ENCODE measurements at places on chromosomes 2 and 18.
A peak's percentile ranks its signal among the peaks of the same experiment; 100 is the strongest.

GRCh38 chr2:75527676-75528075 lies 33.1 kb downstream of the EVA1A start:
- DNase-seq, result no peak

DNA sequence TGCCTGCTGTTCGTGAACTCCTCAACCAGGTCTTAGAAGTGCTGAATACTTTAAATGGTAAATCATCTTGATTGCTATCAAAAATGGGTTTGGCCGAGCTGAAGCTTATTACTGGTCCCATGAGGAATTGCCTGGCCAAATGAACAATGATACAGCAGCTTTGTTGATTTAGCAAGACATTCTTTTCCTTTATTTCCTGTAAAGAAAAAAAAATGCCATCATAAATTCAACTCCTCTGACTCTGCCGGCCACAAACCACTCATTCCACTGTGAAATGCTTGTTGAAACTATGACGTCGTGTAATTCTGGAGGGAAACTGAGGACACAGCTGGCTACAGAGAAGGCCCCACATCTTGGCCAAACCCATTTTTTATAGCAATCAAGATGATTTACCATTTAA lies 74.2 kb upstream of the ID2 start:
- DNase-seq, result no peak

DNA sequence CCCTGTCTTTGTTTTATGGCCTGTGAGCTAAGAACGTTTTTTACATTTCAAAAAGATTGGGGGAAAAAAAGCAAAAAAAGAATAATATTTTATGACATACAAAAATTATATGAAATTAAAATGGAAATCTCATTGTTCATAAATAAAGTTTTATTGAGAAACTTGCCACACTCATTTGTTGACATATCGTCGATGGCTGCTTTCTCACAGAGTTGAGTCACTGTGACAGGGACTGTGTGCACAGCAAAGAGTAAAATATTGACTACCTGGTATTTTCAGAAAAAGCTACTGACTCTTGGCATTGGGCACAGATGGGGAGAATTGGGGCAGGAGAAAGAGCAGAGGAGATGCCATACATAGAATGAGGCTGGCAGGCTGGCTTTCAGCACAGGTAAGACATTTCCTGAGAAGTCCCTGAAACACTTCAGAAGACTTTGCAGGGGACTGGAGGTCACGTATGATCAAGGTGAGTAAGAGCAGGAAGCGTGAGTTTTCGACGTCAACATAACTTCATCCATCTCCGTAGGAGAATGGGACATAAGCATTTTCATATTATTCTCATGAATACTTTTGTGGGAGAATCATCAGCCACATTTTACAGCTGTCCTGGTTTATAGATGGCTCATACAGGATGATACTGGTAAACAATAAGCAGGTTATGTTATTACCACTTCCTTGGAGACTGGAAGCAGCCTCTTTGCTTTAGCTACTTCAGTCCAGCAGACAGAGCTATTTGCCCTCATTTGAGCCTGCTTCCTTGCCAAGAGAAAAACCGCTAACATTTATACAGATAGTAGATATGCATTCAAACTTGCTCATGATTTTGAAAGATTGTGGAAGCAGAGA lies 32.5 kb upstream of the PUM2 start:
- DNase-seq, result no peak

DNA sequence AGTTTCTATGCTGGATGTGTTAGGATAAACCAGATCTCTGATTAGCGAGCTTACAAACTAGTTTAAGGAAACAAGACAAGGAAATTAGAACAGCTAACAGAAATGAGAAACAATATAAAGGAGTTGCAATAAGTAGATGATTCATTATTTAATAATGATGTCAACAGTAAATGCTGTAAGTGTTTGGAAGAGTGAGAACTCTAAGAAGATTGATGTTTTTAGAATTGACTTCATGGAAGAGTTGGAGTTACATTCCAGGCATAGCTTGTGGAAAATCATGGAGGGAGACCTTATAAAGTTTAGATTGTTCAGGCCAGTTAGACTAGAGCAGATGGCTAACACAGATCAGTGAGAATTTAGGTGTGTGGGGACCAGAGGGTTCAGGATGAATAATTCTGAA lies 32.6 kb downstream of the PPP1R1C start:
- DNase-seq, result no peak

- peak; percentile 56 for DNase-seq
Measured at GRCh38 chr18:36809590-36810381, 19.0 kb downstream of the TPGS2 start.

DNA sequence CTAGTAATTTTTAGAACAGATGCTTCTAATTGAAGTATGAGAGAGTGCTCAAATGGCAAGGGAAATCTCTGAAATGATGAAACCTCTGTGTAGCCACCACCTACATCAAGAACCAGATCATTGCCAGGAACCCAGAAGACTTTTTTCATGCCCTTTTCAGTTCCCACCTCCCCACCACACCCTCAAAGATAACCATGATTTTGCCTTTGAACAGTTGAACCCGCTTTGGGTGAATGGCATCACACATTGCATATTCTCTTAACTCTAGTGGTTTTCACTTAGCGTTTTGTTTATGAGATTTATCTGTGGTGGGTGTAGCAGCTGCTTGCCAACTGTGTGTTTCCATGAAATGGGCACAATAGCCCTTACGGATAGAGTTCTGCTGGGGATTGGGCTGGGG lies 142.9 kb upstream of the HDAC4 start:
- DNase-seq, result no peak

DNA sequence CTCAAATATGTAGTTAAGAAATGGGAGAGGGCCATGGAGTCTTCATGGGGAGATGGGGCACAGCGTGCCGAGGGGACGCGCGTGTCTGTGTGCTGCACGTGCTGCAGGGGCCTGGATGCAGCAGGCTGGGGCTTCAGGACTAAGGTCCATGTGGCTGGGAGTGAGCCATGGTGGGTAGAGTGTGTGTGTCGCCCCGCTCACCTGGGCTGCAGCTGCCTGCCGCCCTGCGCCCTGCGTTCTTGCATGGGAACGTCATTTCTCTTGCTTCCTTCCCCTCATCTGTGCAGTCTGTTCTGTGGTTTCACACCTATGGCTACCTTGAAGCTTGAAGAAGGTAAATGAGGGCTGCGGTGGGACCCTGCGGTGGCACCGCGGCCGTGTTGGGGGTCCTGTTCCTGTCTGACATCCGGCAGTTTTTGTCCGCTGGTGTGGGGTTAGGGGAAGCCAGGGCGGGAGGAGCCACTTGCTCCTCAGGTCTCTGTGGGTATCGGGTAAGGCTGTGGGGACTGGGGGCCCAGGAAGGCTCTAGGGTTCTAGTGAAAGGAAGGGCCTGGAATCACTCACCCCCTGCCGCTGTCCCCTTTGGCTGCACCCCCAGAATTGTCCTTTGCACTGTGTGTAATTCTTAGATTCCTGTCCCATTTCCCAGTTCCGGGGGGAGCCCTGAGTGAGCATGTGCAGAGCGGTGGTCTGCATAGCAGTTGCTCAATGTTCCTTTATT lies 54.1 kb upstream of the HS6ST1 start:
- DNase-seq, result no peak

DNA sequence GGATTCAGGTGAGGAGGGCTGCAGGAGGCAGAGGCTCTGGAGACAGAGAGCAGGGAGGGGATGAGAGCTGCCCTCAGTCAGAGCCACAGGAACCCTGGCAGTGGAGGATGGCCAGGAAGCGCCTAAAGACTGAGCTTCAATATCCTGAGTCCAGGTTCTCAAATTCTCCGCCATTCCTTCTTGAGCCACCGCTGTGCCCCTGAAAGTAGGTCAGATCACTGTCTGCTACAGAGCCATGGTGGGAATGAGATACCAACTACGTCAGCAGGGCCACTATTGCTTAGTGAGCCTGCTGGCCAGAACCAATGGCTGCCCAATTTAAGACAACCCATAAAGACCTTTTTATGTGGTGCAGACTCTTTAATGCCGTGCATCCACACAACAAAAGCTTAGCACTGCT lies 155.5 kb downstream of the CTIF start:
- no peak for DNase-seq

- DNase-seq, result no peak
Measured at GRCh38 chr2:100820523-100821254, 750 bp downstream of the NPAS2 start.

- DNase-seq, result no peak
Measured at GRCh38 chr2:209469481-209469880, 45.6 kb downstream of the MAP2 start.

Measured in NCI-H1930 (cell line).